HT-29 (cell line): ENCODE measurements at places on chromosomes 4 and X. TPM values are rescaled to one million over a fixed set of nuclear protein-coding genes. Genes with fewer than 3 reads are reported as not detected.

The FABP2 gene
- not detected in 2 replicates for total RNA-seq

The RAB41 gene
- total RNA-seq = not detected in 2 replicates

The PDE6B gene
- total RNA-seq = not detected in 2 replicates

The GBA3 gene
- not detected in 2 replicates for total RNA-seq

The LARP7 gene
- 12.2 and 17.3 TPM in 2 replicates for total RNA-seq

The PRRG3 gene
- not detected in 2 replicates for total RNA-seq

The CPZ gene
- total RNA-seq = not detected in 2 replicates

The SPATA4 gene
- not detected in 2 replicates for total RNA-seq

The NPY2R gene
- total RNA-seq = not detected in 2 replicates

GRCh38 chr4:133711817-133712216 lies 489.8 kb downstream of the PABPC4L start:
- DNase-seq = no peak

- no peak for DNase-seq
Measured at GRCh38 chr4:83221897-83222441, 62.6 kb downstream of the COQ2 start.

GRCh38 chr4:78446619-78447018 lies 105.0 kb upstream of the ANXA3 start:
- DNase-seq = no peak

DNA sequence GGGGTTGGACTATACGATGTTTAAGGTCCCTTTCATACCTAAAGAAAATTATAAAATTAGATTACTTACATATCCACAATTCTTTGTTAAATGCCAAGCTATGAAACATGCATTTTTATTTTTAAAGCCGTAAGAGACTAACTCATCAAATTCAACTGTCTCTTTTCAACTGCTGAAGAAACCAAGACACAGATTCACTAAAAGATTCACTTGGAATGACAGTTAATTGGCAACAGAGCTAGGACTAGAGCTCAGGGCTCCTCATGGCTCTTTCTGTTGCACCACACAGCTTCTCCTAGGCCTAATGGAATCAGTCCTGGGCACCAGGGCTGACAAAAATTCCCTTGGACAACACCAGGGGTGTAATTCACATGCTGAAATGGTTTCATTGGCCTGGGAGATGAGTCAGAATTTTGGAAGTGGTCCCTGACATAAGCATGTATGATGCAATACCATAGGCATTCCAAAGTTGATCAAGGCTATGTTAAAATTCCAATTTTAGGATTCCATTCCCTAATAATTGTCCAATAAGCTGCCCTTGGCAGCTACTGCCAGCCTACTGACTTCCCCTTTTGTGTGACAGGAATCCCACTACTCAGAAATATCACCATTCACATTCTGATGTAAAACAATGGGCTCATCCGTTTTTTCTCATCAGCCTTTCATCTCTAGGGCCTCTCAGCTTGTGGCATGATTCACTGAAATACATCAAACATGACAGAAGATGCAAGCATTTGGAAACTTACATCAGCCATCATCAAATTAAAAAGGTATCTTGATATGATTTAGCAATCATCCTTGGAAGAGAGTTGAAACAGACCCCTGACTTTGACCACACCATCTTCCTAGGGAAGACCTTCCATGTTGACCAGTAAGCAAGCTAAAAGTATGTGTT lies 54.2 kb downstream of the PLAC1 start:
- no peak for DNase-seq

DNA sequence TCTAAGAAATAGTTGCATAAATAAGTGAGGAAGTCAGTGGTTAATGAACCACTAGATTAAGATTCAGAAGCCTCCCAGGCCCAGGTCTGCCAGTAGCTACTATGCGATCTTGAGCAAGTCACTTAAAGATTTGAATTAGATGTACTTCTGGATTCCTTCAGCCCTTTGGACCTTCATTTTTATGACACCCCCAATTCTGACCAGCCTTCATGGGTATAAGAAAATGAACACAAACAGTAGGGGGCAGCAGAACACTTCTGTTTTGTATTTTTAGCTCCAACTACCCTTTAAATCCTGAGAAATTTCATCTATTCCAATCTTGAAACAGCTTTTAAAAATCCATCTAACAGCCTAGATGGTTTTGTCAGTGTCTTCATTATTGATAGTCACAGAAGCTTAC lies 19.0 kb downstream of the TMEM47 start:
- peak; percentile 61 for DNase-seq

DNA sequence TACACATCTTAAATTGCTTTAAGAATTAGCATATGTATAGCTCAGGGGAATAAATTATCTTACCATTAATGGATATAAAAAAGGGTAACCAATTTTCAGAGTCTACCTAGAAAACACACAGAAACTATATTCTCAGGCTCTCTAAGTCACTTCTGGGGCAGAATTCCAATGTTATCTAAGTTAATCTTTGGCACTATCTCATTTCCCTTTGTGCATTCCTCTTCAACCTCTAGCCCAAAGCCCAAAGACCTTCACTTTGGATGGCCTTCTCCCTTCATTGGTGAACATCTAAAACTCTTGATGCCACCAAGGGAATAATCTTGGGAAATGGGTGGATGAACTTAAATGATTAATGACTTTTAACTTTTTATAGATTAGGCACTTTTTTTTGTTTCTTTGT lies 108.3 kb downstream of the APBB2 start:
- DNase-seq = no peak

GRCh38 chr4:76306882-76307659 lies 538 bp downstream of the STBD1 start:
- peak; percentile 69 for DNase-seq

DNA sequence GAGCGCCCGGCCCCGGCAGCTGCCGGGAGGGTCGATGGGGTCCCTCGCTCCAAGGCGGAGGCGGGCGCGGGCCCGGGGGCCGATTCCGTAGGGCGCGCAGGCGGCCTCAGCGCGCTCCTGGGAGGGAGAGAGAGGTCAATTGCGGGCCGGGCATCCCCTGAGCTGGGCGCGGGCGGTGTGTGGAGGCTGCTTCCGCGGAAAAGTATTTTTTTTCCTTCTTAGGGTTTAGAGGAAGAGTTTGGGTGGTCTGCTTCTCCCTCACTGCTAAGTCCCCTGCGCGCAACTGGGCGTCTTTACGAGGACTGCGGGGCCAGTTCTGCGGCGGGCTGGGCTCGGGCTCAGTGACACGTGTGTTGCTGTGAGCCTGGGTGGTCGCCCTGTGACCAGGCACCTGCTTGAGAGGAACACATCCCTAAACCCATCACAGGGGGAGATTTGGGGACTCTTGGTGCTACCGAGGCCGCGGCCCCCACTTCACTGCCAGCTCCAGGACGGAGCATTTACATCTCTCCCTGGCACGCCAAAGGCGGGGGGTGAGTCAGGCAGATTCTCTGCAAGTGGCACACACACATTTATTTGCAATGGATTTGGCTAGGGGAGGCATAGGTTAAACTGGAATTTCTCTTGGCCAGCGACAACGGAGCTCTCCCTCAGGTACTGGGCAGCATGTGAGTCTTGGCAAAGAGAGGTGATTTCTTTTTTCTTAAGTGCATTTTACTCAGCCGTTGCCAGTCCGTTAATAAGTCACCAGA lies 151.2 kb upstream of the SLC4A4 start:
- DNase-seq = peak; percentile 68

DNA sequence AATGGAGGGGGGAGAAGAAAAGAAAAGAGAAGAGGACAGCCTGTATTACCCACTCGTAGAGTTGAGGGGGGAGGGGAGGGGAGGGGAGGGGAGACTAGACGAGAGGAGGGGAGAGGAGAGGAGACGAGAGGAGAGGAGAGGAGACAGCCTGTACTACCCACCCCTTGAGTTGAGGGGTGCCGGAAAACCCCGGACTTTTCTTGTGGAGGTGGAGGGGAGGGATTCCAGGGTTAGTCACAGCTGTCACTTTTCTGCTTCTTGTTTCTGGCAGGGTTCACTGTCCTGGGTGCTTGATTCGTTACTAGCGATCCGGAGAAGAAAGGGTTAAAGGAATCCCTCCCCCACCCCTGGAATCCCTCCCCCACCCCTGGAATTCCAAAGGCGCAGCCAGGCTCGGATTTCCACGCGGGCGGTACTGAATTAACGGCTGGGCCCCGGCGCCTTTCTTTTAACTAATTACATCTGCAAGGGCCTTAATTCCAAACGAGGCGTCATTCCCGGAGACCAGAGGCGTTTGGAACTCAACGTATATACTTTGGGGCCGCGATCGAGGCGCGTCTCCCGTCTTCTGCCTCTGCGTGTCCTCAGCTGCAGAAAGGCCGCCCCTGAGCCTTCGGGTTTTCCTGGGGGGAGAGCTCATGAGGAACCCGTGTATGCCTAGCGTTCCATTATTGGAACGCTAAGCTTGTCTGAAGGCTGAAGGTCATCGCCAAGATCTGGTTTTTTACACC lies 20.1 kb upstream of the CSF2RA start:
- DNase-seq = no peak

GRCh38 chr4:47374477-47374876 lies 89.0 kb downstream of the COMMD8 start:
- no peak for DNase-seq

DNA sequence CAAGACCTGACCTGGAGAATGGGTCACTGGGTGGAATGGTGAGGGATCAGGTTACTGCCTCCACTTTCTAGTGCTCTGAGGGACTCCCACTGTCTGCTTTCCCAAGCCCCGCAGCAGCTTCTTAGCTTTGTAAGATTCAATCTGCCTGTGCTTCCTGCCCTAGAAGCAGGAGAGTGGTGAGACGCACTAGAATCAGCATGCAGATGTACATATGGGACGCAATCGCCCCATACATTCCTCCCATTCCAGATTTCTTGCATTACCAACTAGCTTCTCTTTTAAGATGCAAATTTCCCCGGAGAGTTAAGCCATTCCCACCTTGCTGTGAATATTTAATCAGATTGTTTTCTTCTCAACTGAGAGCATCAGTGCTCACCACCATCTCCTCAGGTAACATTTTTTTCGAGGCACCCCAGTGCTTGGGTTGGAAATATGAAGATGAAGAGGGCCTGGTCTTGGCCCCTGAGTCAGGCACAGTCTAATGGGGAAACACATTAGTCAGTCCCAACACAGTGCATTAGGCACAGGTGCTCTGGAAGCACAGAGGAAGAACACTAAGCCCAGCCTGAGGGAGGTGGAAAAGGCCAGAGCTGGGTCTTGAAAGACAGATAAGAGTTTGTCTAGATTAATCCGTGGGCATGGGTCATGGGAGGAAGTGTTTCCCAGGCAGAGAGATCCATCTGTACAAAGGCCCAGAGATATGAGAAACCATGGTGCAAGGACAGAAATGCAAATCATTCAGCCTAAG lies 66.7 kb upstream of the PRPS1 start:
- DNase-seq = no peak

DNA sequence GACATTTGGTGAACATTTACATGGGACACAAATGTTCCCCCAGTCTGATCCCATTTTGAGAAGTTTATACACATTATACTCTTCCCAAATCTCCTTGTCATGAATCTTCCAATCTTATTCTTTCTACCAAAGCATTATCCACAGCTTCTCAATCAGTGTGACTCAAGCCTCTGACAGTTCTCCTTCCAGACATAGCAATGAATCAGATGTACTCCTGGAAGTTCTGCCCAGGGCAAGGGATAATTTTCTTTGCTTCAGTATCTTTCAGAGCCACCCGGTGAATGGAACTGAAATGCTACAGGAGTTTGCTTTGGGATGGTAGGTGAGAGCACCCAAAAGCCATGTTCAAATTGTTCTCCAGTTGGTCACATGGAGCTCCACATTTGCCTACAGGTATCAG lies 145.5 kb downstream of the ANXA5 start:
- no peak for DNase-seq

- DNase-seq = no peak
Measured at GRCh38 chr4:76753814-76754213, 144.1 kb downstream of the SOWAHB start.

- no peak for DNase-seq
Measured at GRCh38 chr4:41748074-41748570, 403 bp downstream of the PHOX2B start.

DNA sequence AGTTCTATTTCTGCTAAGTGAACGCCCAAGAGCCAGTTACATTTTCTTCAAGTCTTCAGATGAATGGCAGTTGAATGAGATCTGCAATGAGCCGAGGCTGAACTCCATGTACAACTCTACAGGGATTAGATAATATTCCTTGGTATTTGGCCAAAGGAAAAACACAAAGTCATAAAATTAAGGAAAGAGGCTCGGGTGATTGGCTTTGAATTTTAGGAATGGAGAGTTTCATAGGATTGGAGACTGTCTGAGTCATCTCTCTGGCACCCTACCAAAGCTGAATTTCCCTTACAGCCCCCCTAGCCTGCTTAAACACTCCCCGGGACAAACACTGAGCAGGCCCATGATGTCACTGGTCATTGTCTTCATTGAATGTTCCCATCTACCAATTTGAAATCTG lies 188.0 kb upstream of the C1QTNF7 start:
- no peak for DNase-seq

GRCh38 chr4:101682946-101683345 lies 107.6 kb upstream of the BANK1 start:
- no peak for DNase-seq

DNA sequence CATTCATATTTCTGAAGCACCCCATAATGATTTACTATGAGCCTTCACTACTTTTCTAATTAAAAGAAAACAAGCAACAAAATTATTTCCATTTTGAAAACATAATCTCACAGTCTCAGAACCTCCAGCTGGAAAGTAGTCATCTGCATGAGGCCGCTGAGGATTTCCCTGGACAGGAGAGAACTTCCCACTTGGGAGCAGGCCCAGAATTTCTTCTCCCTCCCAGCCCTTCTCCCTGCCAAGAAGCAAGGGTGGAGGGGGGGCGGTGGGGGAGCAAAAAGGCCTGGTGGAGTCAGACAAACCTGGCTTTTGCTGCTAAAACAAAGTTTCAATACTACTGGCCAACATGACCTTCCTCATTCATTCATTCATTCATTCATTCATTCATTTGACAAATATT lies 167.3 kb downstream of the PJA1 start:
- DNase-seq = no peak

- DNase-seq = no peak
Measured at GRCh38 chrX:38305971-38306370, 21.3 kb downstream of the RPGR start.

- no peak for DNase-seq
Measured at GRCh38 chrX:37912777-37913176, 65.4 kb upstream of the DYNLT3 start.

GRCh38 chr4:157795495-157795894 lies 377.3 kb downstream of the GASK1B start:
- DNase-seq = no peak

DNA sequence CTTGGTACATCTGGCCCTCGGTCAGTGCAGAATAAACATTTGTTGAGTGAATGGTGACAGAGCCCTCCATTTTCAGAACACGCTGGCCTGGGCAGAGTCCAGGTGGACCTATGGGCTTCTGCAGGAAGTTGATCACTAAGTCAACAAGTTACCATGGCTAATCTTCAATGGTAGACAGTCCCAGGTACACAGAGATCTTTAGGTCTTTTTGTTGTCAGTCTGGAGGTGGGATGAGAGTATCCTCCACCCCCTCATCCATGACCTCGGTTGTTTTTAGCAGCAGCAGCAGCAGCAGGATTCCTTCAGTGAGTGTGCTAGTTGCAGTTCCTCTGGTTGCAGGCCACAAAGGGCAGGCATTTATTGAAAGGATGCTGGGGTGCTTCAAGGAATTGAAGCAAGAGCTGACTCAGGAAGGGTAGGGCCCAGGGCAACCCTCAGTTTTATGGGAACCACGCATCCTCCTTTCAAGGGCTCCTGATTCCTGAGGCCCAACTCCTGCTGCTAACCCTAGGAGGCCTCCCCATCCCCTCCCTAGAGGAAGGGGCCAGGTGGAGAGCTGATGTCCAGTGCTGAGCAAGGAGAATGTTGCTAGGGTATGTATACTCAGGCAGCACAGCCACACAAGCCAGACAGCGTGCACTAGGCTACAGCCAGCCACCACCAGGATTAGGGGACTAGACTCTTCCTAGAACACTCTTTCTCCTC lies 1.7 kb upstream of the USP27X start:
- no peak for DNase-seq
